Glomerular endothelial cell (primary cell): ENCODE measurements at places on chromosomes 6 and 20. TPM values are rescaled to one million over a fixed set of nuclear protein-coding genes. Genes with fewer than 3 reads are reported as not detected.

TRIM31 gene
- total RNA-seq: not detected in 2 replicates

SLC35F1 gene
- not detected in 2 replicates for total RNA-seq

C6orf58 gene
- total RNA-seq: not detected in 2 replicates

COL9A3 gene
- 1.3 and 1.8 TPM in 2 replicates for total RNA-seq

GJA10 gene
- total RNA-seq: not detected in 2 replicates

BPIFB1 gene
- total RNA-seq: not detected in 2 replicates

IP6K3 gene
- not detected in 2 replicates for total RNA-seq

NRSN1 gene
- total RNA-seq: not detected in 2 replicates

AGPAT4 gene
- total RNA-seq: 11.4 and 15.8 TPM in 2 replicates

LTA gene
- 0.53 TPM in 1 of 2 replicates, not detected in the other for total RNA-seq

CASP8AP2 gene
- 6.6 and 12.5 TPM in 2 replicates for total RNA-seq

PNLDC1 gene
- total RNA-seq: not detected in 2 replicates

OVOL2 gene
- not detected in 2 replicates for total RNA-seq
